Right lung (tissue), 10 donors: ENCODE measurements at places on chromosomes 5 and 9.

- peak; percentile 42 for DNase-seq
Measured at GRCh38 chr5:97087138-97087537, 55.3 kb downstream of the LIX1 start.

GRCh38 chr5:154518438-154518867 lies 40.4 kb upstream of the HAND1 start:
- DNase-seq: no peak

- no peak for DNase-seq
Measured at GRCh38 chr9:123550012-123550411, 194.0 kb downstream of the CRB2 start.

GRCh38 chr5:17094830-17095229 lies 122.6 kb upstream of the BASP1 start:
- no peak for DNase-seq

DNA sequence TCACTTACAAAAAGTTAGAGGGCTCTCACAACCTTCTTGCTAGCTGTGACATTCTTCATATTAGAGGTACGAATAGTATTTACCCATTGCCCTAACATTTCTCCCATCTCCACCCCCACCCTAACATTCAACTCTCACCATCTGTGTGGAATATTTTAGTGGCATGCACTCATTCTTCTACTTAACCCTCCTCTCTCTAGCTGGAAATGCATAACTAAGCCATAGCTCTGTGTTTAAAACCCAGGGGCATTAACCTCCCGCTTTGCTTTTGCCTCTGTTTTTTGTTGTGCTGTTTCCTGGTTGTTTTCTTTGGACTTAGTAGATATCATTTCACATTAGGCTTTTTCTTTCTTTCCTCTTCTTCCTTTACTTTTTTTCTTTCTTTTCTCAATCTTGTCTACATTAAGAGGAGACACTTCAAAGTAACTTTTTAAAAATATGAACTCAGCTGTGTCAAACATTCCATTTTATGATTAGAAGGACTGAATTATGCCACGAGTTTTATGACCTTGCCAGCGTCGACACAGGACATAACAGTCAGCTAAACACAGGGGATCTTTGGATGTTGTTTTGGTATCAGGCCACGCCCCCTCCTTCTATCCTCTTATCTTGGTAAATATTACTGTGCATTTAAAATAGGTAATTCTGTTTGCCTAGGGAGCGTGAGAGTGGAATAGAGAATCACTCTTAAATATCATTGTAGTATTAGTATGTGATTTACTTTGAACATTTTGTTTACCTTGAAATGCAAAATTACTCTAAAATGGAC lies 236.0 kb downstream of the CD180 start:
- DNase-seq: no peak

DNA sequence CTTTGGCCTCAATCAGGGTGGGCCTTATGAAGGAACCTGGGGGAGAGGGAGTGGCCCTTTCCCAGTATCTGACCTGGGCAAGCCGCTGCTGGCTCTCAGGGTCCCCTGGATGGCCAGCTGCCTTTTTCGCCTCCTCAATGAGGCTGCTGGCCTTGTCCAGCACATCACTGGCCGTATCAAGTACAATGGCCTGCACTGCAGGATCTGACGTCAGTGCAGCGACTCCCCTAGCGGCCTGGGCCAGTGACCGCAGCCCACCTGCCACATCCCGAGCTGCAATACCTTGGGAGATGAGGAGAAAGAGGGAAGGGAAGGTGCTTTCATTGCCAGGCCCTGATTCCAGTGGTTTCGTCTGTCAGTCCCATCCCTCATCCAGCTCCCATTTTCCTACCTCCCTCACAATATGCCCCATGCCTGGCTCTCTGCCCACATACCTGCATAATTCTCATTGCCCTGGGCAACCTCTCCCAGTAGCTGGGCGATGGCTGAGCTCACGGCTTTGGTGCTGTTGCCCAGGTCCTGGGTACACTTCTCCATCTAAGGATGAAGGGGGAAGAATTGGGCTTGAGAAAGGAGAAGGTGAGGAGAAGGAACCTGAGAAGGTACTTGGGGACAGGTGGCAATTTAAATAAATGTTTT lies 19.1 kb downstream of the TLN1 start:
- no peak for DNase-seq

GRCh38 chr5:176540956-176541337 lies 3.7 kb upstream of the RNF44 start:
- DNase-seq: no peak

DNA sequence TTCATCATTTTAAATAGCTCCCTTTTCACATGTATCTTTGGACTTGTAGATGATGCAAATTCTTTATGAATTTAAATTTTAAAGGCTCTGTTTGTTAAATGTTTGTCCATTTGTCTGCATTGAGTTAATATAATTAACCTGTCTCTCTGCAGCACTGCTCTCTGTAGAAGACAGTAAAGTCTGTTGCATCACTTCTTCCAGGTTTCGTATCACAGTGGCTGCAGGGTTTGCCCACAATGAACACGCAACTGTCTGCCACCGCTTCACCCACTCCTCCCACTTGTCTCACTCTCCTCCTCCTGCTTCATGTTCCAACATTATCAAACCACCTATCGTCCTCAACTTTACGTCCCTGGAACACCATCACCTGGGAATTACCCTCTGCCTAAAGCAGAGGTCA lies 231.3 kb upstream of the SLC30A5 start:
- no peak for DNase-seq
